Renal cortex interstitium (tissue), 15 donors: ENCODE measurements at places on chromosomes 1 and 21. TPM values are rescaled to one million over a fixed set of nuclear protein-coding genes. Genes with fewer than 3 reads are reported as not detected.

LCE7A gene
- polyA plus RNA-seq, result not detected

TRMT1L gene
- polyA plus RNA-seq, result 25.7 TPM

LINGO4 gene
- 0.03 TPM for polyA plus RNA-seq

LIN28A gene
- polyA plus RNA-seq, result 0.06 TPM

UMODL1 gene
- not detected for polyA plus RNA-seq

ARID1A gene
- 107 TPM for polyA plus RNA-seq

SLC45A3 gene
- polyA plus RNA-seq, result 8.6 TPM

LRRC8C gene
- 8.6 TPM for polyA plus RNA-seq

MARK1 gene
- 10.9 TPM for polyA plus RNA-seq
